ENCODE measurements at places on chromosomes 2 and 18.

DNA sequence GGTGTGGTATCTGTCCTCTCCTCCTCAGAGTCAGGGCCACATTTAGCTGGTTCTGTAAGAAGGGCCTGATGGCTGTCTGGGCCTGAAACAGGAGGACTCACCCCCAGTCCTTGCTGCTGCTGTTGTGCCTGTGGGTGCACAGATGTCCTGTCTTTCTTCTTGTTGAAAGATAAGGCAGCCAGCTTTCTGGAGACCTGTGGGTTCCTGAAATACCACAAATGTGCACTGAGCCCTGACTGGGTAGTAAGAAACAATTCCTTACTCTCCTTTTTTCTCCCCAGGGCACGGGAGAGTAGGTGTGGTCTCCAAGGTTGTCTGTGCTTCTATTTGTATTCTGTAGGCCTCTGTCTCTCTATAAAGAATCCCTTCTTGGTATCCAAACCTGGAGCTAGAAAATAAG is 96.2 kb upstream of the DLX2 start:
- no peak for DNase-seq

GRCh38 chr2:12787891-12788801 is 71.4 kb downstream of the TRIB2 start:
- no peak for DNase-seq

- no peak for DNase-seq
Observed at GRCh38 chr2:128617029-128617590, 298.4 kb upstream of the HS6ST1 start.

DNA sequence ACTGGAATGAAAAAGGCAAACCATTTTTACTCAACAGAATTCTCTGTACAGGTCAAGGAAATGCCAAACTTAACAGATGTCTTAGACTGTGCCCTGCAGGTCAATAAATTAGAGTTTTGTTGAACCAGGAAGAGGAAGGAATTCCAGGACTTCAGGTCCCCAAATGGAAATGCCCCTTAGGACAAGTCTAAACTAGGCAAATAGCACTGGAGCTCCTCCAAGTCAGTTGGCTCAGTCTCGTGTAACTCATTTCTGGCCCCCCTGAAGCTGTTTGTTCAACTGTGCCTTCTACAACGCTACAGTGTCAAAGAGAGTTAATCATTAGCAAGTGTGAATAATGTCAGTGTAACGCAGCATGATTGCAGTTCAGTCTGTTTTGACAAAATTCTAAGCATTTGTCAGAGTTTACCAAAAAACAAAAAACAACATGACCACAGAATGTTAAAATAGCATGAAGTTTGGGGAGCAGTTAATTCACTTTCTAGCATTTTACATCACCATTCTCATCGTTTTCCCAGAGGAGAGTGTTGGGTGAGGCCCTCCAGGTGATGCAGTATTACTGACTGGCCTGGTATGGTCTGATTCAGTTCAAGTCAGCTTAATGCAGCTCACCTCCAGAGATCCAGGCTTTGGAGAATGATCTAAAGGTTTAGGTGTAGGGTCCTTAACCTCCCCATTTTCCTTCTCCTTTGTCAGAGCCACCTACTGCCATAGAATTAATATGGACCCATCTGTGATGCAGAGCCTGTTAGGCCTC is 108.1 kb downstream of the AQP4 start:
- DNase-seq: no peak

DNA sequence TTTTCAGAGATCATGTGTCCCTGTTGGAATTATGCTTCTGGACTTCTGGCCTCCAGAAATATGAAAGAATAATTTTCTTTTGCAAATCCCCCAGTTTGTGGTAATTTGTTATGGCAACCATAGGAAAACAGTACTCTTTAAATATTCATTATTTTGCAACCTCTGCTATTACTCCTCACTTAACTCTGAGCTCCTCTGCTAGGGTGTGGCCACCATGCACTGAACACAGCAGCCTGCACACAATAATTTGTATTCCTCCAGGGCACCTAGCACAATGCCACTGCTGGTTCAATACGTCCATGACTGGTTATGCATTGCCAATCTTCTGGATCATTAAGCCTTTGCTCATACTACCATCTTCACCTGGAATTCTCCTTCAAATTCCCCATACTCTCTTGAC is 232.0 kb downstream of the CNTNAP5 start:
- no peak for DNase-seq

DNA sequence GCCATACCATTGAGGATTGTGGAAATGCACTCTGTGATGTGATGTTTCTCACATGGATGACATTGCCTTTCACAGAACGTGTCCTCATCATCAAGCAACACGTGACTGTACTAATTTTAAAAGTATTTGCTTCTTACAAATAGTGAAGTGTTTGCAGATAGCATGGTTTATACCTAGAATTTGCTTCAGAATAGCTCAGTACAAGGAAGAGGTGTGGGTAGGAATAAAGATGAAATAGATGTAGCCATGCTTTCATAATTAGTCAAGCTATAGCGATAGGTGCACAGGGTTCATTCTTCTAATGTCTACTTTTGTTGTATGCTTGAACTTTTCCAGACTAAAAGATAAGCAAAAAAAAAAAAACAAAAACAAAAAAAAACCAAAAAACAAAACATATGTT is 27.5 kb downstream of the MAP4K4 start:
- no peak for DNase-seq

- no peak for DNase-seq
Observed at GRCh38 chr2:214987261-214987660, 151.2 kb downstream of the ABCA12 start.

GRCh38 chr2:169765523-169765922 is 31.9 kb downstream of the KLHL23 start:
- no peak for DNase-seq

GRCh38 chr18:24601585-24601984 is 141.1 kb downstream of the HRH4 start:
- no peak for DNase-seq

GRCh38 chr2:102337012-102337411 is 18.6 kb upstream of the IL18R1 start:
- no peak for DNase-seq

- DNase-seq: no peak
Observed at GRCh38 chr2:138190999-138191398, 226.7 kb downstream of the HNMT start.

DNA sequence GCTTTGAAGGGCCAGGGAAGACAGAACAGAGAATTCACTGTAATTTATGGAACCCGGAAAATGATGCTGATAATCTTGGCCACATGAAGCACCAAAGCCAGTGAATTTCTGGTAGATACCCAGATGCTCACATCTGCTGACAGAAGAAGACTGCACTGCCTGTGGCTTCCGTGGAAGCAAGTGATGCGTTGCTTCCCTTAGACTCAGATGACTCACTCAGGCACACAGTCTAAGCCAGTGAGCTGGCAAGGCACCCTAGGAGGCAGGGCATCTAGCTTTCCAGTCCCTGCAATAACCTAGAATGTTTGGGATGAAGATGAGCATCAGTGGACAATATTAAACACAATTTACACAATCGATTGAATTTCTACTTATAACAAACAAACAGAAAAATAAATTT is 284.7 kb downstream of the CMPK2 start:
- DNase-seq: no peak

DNA sequence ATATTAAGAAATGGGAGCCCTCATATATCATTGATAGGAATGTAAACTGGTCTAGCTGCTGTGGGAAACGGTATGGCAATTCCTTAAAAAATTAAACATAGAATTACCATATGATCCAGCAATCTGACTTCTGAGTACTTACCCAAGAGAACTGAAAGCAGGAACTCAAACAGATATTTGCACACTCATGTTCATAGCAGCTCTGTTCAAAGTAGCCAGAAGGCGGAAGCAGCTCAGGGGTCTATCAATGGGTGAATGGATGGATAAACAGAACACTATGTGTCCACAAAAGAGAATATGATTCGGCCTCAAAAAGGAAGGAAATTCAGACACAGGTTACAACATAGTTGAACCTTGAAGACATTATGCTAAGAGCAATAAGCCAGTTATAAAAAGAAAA is 135.7 kb upstream of the NDUFV2 start:
- DNase-seq: no peak

- DNase-seq: no peak
Observed at GRCh38 chr18:41052625-41053024, 902.4 kb upstream of the PIK3C3 start.

DNA sequence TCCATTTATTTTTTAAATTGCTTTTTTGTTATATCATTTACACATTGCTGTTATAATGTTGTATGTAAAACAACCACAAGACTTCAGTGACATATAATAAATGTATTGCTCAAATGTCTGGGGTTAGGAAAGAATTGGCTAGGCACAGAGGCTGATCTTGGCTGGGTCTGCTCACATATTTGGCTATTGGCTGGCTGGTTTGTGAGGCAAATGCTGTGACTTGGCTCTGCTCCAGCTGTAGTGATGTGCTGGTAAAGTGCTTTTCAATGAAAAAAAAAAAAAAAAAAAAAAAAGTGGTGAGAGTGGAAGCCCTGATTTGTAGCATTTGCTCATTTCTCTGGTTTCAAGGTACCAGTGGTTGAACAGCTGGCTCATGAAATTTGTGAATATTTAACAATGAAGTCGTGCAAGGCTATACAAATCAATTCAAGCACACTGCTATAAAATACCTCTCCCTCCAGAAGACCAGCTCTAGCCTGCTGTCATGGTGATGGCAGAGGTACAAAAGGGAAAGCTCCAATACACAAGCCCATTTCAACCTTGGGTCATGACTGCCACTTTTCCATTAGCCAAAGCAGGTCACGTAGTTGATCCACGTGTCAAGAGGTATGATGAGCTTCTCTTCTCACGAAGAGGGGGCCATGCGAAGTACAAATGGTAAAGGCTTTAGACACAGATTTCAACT is 43.7 kb upstream of the RIT2 start:
- no peak for DNase-seq

DNA sequence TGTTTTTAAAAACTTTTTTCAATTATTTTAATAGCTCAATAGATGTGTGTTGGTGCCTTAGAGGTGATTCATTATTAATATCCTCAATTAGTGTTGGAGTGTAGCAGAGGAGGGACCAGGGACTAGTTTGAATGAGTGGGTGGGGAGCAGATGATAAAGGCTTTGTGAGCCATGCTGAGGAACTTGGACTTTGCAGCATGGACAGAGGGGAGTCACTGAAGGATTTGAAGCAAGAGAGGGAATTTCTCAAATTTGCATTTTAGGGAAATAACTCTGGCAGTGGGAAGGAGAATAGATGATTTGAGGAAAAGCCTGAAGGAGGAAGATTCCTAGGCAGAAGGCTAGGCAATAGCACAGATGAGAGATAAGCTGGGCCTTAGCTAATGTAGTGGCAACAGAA is 42.3 kb upstream of the RMND5A start:
- DNase-seq: no peak

GRCh38 chr2:219001577-219002394 is 8.6 kb upstream of the CRYBA2 start:
- no peak for DNase-seq

DNA sequence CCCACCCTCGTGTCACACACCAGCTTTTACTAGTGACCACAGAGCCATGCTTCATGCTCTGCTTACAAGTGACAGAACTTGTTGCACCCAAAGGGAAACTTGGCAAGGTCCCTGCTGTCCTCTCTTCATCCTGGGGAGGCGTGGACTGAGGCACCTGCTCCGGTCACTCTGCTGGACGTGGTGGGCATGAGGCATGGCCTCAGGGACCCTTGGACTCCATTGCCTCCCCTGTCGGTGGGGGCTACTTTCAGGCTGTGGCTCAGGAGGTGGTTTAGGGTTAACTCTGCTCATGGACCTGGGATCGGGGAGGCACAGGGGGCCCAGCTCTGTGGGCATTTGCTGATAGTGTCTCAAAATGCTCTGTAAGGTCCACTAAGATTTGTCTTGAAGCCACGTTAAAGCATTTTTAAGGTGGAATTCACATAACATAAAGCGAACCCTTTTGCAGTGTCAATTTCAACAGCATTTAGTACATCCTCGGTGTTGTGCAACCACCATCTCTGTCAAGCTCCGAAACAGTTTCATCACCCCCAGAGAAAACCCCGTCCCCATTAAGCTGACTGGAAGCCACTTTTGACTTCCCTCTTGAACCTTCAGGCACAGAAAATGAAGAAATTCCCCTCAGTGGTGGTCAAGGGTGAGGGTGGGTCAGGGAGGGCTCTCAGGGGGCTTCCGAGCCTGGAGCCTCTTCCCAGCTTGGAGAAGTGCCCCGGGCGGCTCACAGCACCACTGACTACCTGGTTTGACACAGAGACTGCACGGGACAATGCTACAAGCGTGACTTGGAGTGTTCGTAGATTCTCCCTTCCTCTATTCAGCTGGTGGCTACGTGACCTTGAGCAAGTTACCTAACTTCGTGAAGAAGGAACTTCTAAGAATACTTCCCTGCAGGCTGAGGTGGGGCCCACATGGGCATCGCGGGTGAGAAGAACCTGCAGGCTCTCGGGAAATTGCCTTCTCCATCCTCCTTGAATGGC is 100.0 kb upstream of the HDAC4 start:
- no peak for DNase-seq

- no peak for DNase-seq
Observed at GRCh38 chr2:103002954-103003353, 241.1 kb downstream of the TMEM182 start.

GRCh38 chr2:135248611-135249010 is 196.5 kb downstream of the RAB3GAP1 start:
- DNase-seq: no peak

GRCh38 chr2:162063281-162063680 is 10.7 kb downstream of the DPP4 start:
- DNase-seq: no peak

- no peak for DNase-seq
Observed at GRCh38 chr18:79583984-79584401, 95.6 kb upstream of the CTDP1 start.

GRCh38 chr2:225608136-225608535 is 208.6 kb downstream of the NYAP2 start:
- no peak for DNase-seq

- no peak for DNase-seq
Observed at GRCh38 chr2:3692375-3692774, 11.0 kb upstream of the DCDC2C start.

DNA sequence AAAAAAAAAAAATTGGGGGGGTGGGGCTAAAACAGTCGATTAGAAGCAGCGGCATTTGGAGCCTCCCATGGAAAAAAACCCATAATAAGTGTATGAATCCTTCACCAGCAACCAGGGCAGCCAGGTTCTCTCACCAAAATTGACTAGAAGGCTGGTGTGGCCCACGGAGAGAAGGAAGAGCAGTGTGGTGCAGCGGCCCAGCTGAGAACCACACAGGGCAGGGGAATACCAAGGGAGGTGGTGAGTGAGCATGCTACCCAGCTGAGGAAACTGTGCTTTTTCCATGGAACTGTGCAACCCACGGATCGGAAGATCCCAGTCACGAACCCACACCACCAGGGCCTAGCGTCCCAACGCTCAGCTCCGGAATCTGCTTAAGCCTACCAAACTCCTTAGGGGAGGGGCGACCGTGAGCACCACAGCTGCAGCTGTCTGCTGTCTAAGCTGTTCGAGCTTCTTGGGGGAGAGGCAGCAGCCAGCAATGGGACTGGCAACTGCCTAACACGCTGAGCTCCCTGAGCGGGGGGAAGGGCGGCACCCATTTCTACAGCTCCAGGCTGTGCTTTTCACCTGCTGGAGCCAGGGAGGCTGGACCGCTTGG is 1037.2 kb upstream of the ACVR2A start:
- no peak for DNase-seq

GRCh38 chr2:11534071-11534745 is 363 bp downstream of the GREB1 start:
- DNase-seq: no peak

GRCh38 chr2:141437521-141437920 is 693.3 kb downstream of the LRP1B start:
- DNase-seq: no peak

Data from T-helper 17 cell (primary cell).